ENCODE measurements at places on chromosomes 5 and 9.

- no peak for DNase-seq
Measured at GRCh38 chr5:2946315-2946714, 194.8 kb upstream of the IRX2 start.

DNA sequence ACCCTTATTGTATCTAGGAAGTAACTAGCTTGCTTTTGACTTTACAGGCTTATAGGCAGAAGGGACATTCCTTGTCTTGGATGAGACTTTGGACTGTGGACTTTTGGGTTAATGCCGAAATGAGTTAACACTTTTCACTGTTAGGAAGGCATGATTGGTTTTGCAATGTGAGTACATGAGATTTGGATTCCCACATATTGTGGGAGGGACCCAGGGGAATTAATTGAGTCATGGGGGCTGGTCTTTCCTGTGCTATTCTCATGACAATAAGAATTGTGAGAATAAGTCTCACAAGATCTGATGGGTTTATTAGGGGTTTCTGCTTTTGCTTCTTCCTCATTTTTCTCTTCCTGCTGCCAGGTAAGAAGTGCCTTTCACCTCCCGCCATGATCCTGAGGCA, 417.5 kb downstream of the HINT1 start:
- DNase-seq = no peak

DNA sequence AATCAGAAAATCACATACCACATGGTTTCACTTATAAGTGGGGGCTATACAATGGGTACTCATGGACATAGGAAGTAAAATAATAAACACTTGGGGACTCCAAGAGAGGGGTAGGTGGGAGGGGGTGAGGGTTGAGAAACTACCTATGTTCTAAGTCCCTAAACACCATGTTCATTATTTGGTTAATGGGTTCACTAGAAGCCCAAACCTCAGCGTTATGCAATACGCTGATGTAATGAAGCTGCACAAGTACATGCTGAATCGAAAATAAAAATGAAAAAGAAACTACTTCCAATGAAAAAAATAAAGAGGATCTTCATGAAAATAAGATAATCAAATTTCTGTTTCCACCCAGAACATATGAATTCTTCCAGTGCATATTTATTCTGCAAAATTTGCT, 208.5 kb downstream of the TMEM161B start:
- no peak for DNase-seq

GRCh38 chr5:71974622-71975021, 132.7 kb upstream of the MAP1B start:
- DNase-seq = no peak

DNA sequence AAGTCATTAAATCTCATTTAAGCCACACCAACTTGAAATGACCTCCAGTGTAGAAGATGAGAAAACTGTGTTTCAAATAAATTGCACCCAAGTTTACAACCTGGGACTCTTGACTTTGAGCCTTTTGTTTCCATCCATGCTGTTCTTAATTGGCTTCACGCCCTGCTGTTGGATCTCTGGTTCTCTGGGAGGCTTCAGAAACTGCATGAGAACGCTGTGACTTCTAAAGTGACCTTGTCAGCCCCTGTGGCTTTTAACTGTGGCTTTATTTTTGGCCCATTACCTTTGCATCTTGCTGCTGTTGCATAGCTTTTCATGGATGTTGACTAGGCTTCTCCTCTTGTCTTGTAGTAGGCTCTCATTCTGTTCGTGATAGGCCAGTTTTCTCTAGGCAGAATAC, 29.3 kb downstream of the TNFAIP8 start:
- DNase-seq = no peak

- no peak for DNase-seq
Measured at GRCh38 chr9:113996531-113997001, 81.5 kb downstream of the AMBP start.

GRCh38 chr9:123322273-123323195, 33.5 kb upstream of the CRB2 start:
- no peak for DNase-seq

GRCh38 chr9:99531313-99531712, 290.4 kb upstream of the NR4A3 start:
- no peak for DNase-seq

- no peak for DNase-seq
Measured at GRCh38 chr5:135700731-135701130, 121.9 kb upstream of the CXCL14 start.

- DNase-seq = no peak
Measured at GRCh38 chr5:115949096-115949495, 13.2 kb upstream of the LVRN start.

- DNase-seq = no peak
Measured at GRCh38 chr9:673264-673965, 168.1 kb upstream of the DMRT1 start.

DNA sequence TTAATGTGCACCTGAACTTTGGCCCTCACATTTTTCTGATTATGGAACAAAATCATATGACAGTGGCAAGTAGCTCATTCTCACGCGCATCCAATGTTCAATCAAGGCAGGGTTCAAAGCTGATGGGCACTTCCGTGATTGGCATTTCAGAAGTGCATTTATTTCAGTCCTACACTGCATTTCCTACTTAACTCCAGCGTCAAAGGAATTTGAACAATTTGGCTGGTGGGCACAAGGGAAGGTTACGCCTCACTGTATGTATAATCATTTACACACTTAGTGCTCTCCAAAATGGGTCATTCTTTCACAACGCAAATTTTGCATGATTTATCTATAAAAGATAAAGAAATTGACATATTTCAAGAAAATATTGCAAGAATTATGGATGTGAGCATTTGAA, 167.9 kb upstream of the VLDLR start:
- no peak for DNase-seq

DNA sequence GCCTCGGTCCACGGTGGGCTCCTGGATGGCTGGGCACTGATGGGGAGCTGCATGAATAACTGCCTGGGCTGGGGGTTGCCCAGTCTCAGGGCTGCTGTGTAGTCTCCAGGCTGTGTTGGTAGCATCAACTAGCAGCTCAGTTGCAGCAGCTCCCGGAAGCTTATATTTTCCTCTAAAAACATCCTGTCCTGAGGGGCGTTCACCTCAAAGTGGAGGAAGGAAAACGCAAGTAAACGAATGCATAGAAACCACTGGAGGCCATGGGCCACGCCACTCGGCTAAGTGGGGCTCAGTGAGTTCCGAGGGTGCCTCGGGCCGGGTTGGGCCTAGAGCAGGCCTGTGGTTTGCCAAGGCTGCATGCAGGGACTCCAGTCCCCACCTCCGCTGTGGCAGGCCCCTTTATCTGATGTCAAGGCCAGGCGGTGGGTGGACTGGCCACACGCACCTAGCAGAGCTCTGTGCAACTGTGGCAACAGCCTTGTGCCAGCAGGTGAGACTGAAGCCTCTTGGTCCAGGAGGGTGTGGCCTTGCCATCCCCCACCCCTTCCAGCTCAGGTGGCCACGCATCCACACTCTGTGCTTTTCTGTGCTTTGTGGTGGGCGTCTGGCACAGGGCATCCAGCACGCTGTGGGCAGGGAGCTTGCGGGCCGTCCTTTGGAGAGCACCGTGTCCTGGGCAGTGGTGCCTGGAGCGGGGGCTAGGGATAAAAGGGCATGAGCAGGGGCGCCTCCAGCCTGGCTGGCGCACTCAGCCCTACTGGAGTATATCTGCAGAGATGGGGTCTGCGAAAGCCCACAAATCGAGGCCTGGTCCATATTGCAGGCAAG, 15.1 kb downstream of the TCF7 start:
- no peak for DNase-seq

DNA sequence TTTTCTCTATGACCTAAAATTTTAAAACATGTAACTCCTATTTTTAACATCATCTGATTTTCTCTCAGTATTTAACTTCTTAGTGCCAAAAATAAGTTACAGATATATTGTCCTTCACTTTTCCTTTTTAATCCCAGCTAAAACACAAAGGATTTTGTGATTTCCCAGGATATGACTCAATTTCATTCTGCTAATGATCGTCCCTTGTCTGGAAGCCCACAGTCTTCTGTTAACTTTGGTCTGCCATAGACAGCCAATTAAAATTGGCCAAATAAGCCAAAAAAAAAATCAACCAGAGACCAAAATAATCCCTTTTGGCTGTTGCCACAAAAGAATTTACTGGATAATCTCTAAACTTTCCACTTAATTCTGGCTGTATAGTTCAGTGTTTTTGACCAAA, 124.5 kb upstream of the FST start:
- no peak for DNase-seq

DNA sequence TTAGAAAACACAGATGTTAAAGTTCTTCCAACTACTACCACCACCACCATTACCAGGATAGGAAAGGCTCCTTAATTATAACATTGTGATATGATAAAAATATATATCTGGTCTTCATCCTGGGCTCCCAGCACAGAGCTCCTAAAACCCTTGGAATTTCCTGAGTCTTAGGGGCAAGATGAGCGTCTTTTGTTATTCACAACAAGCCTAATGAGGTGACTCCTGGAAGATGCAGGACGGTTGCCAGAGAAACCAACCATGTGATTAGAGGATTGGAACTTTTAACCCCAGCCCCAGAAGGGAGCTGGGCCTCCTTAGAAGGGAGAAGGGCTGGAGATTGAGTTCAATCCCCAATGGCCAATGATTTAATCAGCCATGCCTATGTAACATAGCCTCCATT, 148.0 kb upstream of the ADRA1B start:
- DNase-seq = no peak
